ENCODE measurements at places on chromosomes 5 and 9.

- no peak for DNase-seq
Measured at GRCh38 chr5:2482778-2483177, 268.7 kb downstream of the IRX2 start.

DNA sequence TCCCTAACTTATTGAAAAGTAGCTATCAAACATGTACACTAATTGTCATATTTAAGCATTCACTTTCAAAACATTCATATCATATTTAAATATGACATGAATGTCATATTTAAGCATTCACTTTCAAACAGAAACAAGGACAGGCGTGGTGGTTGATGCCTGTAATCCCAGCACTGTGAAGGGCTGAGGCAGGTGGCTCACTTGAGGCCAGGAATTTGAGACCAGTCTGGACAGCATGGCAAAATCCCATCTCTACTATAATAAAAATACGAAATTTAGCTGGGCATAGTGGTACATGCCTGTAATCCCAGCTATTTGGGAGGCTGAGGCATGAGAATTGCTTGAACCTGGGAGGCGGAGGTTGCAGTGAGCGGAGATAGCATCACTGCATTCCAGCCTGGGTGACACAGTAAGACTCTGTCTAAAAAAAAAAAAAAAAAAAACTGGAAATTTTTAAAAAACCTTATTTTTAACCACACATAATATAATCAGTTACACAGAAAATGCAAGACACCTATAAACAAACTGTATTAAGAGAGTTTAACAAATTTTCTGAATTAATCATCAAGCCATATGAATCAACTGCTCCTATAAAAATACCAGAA, 88.1 kb downstream of the LPAR1 start:
- DNase-seq = no peak

GRCh38 chr9:138009803-138010690, 132.5 kb downstream of the CACNA1B start:
- DNase-seq = no peak

DNA sequence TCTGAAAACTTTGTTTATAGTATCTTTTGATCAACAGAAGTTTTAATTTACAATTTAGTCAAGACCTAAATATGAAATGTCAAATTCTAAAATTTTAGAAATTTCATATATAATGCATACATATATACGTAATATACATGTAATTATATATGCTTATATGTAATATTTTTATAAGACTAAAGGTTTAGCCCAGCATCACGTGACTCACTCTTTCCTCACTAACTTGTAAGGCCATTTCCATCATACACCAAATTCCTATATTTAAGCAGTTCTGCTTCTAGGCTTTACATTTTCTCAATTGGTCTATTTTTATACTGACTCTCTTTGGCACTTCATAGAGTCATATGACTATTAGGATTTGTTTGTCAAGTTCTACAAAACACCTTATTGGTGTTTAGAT, 56.4 kb downstream of the CFAP95 start:
- DNase-seq = no peak

DNA sequence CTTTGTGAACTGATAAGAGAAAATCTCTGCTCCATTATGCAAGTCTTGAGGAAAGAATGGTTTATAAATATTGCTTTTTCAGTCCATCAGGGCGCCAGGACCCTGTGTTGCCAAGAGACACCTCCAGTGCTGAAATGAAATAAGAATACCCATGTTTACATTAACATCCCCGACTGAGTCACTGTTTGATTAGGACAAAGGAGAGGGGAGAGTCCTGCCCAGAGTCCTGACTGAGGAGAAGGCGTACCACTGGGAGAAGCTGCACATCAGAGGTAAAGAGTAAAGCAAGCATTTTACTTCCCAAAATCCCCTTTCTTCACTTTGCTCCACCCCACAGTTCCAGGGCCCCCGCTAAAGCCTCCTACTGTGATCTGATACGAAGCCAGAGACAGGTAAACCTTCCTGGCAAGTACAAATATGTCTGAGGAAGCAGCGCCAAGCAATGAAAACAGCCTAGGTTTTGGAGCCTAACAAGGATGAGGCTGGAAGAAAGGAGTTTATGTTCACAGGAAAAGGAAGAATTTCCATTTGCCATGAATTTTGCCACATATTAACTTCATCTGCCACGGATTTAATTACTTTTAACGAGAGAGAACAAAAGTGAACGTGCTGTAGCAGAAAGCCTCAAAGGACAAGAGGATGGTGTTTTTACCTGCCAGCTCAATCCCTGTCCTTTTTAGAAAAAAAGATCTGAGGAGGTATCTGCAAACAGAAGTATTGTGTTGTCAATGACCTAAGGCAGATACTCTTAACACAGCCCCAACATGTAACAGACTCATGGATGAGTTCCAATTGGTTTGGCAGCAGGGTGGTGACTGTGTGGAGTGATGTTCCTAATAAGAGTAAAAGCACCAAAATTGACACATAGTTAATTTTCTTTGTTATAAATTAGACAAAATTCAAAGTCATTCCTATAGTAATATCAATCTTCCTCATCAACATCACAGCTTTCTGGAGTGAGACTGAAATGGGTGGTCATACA, 209.4 kb upstream of the TLE4 start:
- no peak for DNase-seq

DNA sequence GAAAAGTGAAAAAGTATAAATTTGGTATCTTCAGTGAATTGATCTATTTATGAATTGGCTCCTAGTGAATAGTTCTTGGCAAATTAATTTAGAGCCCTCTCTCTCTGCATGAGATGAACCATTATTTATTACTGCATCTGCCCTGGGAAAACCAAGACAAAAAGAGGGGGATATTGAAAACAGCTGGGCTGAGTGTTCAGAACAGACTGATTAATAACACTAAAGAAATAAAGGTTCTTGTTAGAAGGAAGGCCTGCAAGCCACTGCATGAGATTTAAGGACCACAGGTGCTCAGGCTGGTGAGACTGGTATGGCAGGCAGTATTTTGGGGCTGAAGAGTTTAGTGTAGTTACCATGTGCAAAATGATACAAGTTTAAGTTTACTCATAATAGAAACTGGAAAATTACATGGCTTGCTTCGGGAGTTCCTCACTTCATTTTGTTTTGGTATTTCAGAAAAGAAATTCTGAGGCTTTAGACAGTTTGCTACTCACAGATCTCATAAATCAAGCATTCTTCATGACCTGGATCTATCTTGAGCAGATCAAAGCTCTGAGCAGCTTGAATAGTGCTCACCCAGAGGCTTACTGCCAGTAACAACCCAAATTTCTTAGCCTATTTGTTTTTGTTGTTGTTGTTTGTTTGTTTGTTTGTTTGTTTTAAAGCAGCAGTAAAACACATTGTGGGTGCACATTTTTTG, 56.1 kb downstream of the KIAA1958 start:
- no peak for DNase-seq

DNA sequence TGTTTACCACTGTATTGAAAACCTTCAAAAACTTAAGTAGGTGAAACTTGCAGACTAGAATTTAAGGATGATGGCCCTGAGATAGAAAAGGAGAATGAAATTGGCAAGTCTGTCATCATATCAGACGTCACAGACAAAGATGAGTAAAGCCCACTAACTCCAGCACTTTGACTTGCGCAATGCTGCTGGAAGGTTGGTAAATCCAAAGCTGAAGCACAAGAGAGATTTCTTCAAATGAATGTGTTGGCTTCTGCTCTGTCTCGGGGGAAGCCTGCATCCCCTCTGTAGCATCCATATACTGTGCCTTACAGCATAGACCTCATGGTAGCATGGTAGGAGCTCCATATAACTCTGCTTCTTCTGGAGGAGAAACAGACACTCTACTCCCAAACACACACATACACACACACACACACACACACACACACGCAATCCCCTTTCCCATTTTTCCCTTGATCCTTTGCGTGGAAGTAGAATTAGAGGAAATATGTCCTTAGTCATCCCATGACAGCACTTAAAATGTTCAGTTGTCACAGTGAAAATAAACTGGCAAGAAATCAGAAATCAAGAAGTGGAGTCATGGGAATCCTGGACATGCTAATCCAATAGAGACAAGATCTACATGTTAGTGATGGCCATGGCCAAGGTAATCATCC, 241.5 kb downstream of the NR3C1 start:
- DNase-seq = no peak

DNA sequence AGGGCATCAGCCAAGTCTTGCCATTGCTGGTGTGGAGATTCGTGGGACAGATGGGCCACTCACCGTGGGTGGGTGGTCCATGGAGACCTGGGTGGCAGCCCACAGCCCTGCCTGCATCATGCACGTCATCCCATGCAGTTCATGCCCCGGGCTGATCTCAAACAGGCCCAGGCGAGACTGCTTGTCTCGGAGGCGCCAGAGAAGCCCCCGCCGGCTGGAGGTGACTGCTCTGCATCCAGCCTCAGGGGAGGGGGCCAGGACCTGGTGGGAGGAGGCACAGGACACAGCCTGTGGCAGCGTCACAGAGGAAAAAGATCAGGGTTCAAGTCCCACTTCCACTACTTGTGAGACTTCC, 975 bp downstream of the PIP5KL1 start:
- DNase-seq = no peak

DNA sequence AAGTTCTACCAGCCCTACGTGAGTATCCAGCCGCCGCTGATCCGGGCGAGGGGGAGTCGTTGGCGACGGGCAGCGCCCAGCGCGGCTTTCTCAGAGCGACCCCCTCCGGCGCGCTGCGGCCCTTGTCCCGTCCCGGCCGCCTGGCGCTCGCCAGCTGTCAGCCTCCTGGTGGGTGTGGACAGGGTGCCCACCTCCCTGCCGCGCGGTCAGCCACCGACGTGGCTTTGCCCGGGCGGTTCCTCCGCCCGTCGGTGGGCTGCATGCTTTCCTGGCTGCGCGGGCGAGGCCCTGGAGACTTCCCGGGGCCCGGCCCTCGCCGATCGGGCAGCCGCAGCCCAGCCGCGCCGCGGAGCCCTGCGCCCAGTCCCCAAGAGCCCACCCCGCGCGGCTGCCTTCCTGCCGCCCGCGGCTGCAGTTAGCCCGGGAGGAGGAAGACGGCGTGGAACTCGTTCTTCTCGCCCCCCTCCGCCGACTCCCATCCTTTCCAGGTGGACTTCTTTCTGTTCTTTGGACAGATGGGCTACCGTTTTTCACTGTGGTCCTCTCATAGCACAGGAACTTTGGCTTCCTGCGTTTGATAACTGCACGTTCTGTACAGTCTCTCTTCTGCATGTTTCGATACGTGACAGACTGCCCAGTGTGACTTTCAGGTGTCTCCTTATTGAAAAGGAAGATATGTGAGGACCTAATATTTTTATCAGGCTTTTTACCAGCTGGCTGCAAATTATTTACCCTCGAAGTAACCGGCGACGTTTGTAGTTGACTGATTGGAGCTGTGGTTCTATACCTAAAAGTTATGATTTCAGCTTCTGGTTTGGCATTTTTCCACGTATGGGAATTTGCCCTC, 577 bp downstream of the AP3S1 start:
- DNase-seq = peak; percentile 7

DNA sequence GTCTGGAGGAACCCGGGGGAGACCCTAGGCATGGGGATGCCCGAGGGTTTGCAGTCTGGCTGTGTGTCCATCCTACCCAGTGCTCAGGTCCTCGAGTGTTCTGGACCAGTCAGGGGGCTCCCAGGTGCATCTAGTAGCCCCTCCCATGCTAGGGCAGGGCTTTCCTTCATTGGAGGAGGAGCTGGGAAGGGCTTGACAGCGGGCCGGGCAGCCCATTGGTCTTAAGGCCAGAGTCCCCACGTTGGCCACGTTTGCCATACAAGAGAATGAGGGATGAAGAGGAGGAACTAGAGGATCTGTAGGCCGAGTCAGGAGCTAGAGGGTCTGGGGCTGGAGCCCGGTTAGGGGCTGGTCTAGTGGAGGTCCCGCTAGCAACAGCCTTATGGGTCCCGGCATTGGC, 37.3 kb upstream of the CTSV start:
- no peak for DNase-seq

- DNase-seq = no peak
Measured at GRCh38 chr5:19498852-19499251, 489.1 kb downstream of the CDH18 start.

DNA sequence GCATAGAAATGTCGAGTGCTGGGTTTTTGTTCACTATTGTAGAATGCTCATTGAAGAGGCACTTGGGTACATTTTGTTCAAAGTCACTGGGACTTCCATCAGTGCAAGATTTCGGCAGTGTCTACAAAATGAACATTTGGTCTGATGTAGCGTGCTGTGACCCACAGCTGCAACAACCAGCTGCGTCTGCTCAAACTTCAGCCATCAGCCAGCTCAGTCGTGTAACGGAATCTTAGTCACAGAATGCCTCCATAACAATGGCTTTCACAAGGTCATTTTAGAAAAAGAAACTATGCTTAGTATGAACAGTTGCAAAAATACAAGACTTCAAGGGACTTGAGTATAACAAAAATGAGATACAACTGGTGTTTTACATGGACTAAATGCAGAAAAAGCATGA, 828.1 kb upstream of the GRAMD2B start:
- DNase-seq = no peak

- DNase-seq = no peak
Measured at GRCh38 chr5:1880377-1881025, 2.2 kb downstream of the IRX4 start.

DNA sequence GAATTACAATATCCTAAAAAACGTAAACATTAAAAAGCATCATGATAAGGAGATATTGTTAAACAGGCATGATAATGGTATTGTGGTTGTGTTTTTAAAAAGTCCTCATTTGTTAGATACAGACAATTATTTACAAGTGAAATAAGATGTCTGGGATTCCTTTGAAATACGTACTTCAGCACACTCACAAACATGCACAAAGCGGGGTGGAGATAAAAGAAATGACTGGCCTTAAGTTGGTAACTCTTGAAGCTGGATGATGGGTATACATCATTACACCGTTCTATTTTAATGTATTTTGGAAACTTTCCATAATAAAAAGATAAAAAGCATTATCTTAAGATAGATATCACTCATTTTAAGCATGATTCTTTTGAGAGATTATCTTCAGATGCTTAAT, 1.0 kb downstream of the FAM200C start:
- no peak for DNase-seq

- no peak for DNase-seq
Measured at GRCh38 chr9:20364959-20365358, 257.3 kb downstream of the MLLT3 start.

- DNase-seq = no peak
Measured at GRCh38 chr9:127972236-127972871, 8.4 kb downstream of the EEIG1 start.

GRCh38 chr5:151925340-151925739, 689 bp upstream of the GLRA1 start:
- no peak for DNase-seq

DNA sequence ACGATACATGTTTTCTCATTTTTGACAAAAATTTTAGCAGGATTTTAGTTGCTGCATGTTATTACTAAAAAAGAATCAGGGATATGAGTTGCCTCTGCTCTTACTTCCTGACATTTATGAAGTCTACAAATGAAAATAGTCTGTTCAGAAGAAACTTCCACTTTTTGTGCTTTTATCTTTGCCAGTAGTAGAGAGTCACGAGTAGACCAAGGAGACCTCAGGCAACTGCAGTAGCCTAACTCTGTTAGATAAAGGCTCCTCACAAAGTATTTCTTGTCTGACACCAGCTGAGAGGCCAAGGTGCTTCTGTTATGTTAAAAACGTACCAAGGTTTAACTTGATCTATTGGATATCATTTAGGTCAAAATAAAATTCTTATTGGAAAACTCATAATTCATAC, 333.9 kb downstream of the NR2F1-AS1 start:
- DNase-seq = no peak

- DNase-seq = no peak
Measured at GRCh38 chr9:137784046-137784445, 93.5 kb upstream of the CACNA1B start.

Data from stimulated activated CD4-positive, alpha-beta T cell treated with anti-CD3 and anti-CD28 coated beads, TNF-alpha, amount 100 ng/mL, for 48 hours (primary cell).